ENCODE measurements at places on chromosomes 11 and 22.

GRCh38 chr22:30313527-30314363, 13.0 kb downstream of the TBC1D10A start:
- DNase-seq, result no peak

DNA sequence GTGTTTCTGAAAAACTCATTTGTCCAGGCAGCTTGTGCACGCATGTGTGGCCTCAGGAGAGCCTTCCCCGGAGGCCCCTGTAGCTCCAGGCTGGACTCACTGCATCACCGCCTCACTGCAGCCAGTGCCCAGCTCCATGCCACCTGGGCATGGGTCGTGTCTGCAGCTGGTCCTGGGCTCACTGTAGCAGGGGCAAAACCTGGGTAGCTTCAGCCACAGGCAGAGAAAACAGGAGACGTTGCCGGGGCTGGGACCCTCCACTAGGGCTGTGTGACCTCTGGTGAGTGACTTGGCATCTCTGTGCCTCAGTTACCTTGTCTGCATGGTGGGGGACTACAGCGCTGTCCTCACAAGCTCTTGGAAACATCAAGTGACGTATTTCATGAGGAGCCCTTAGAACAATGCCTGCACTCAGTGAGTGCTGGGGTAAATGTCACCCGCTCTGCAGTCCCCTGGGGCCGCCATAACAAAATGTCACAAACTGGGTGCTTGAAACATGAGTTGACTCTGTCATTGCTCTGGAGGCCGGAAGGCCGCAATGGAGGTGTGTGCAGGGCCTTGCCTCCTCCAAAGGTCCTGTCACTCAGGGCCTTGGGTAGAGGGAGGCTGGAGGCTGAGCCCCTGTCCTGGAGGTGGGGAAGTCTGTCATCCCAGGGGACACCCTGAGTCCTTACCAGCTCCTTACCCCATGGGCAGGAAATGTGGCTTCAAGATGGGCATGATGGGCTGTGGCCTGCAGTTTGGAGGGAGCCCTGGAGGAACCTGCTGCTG, 488.7 kb downstream of the TBC1D22A start:
- no peak for DNase-seq

DNA sequence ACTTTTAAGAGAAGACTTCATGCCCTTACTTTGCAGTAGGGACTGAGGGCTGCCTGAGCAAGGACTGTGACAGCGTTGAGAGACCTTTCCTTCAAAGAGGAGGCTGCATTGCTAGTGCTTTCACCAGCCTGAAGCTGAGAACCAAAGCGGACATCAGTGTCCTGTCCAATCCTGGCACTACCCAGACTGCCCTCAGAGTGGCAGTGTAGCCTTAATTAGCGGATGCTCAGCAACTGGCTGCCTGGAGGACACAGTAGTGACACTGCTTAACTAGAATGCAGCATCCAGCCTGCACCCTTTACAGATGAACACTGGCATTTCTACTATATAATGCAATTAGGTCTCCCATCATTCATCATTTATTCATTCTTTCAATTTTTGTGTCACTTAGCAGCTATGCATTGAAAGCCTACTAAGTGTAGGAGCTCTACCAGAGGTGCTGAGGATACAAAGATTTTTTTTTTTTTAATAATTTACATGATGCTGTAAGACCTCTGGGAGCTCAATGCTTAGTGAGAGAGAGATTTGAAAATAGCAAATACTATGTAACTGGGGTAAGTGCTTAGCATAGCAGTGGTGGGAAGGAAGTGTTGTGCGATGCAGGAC, 36.9 kb upstream of the SLC36A4 start:
- peak; percentile 5 for DNase-seq

DNA sequence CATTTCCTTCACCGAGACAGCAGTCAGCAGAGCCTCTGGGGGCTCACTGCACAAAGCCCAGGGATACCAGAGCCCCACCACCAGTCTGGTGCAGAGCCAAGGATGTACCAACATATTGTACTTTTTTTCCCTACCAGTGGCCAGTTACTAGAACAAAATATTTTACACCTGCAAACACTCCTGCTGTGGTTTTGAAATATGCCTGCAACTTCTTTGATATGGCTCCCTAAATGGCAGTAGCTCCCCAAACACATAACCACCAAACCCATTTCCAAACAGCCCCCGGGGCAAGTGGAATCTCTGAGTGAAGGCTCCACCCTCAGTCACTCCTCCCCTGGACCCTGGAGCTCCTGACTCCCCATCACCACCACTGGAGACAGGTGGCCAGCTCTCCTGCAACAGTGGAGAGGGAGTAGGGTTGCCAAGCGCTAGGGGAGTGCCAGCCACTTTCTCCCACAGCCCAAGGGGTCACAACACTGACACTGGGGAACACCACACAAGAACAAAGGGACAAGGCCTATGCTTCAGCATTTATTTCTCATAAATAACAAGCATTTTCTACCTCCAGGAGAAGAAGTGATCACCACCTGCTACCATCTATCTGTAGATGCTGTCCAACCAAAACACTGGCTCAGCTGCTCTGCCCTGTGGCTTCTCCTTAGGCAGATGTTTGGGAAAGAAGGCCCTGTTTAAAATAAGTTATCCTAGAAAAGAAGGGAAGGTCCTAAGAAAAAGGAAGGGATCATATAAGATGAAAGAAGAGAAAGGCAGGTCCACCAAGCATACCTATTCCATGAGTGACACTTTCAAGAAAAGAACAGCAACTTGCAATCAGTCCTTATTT, 15.1 kb downstream of the DGCR2 start:
- DNase-seq, result no peak

DNA sequence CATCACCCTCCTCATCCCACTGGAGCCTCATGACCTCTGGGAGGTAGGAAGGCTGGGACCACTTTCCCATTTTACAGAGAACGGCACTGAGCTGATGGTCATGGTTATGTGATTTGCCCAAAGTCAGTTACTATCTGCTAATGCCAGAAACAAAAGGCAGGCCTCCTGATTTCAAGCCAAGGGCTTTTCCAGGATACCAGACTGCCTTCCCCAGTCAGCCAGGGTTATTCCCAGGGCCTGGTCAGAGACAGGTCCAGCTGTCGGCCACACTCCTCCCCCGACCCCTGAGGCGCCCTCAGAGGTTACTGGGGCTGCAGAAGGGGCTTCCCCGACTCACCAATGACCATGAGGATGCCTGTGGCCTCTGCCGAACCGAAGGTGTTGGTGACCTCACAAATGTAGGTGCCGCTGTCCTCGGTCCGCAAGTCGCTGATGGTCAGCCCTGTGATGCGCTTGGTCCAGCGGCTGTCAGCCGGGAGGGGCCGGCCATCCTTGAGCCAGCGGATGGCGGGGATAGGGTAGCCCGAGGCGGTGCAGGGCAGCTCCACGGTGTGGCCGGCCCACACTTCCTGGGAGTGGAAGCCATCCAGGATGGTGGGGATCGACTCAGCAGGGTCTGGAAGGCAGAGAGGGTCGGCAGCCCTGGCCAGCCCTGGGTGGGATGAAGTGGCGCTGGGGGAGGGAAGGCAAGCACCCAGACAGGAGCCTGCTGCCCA, 197.0 kb downstream of the CEP164 start:
- DNase-seq, result no peak

Data from esophagus squamous epithelium (tissue), 5 donors.